ENCODE measurements at places on chromosomes 1 and 21. TPM values are rescaled to one million over a fixed set of nuclear protein-coding genes. Genes with fewer than 3 reads are reported as not detected.

The C1QA gene
- total RNA-seq, result 935 TPM

The SFN gene
- 47.5 TPM for total RNA-seq

The EDARADD gene
- 0.89 TPM for total RNA-seq

The FAM131C gene
- not detected for total RNA-seq

The DNASE2B gene
- total RNA-seq, result 26.1 TPM

The DNALI1 gene
- 28.1 TPM for total RNA-seq

The GREM2 gene
- total RNA-seq, result 0.74 TPM

The TNNI3K gene
- 1.1 TPM for total RNA-seq

The CLDN14 gene
- total RNA-seq, result not detected

The MRPL37 gene
- 41.8 TPM for total RNA-seq

The UTS2 gene
- total RNA-seq, result not detected

The SPEN gene
- total RNA-seq, result 54.7 TPM

The TRIM46 gene
- total RNA-seq, result 0.35 TPM

The ZYG11A gene
- not detected for total RNA-seq

The SCAF4 gene
- total RNA-seq, result 33.4 TPM

The CYP4B1 gene
- 210 TPM for total RNA-seq

The OR6N2 gene
- total RNA-seq, result 0.30 TPM

The TMEM51 gene
- total RNA-seq, result 18.4 TPM

The CHAF1B gene
- 1.8 TPM for total RNA-seq

The E2F2 gene
- total RNA-seq, result 1.1 TPM

The OR10Z1 gene
- total RNA-seq, result not detected

The SYTL1 gene
- total RNA-seq, result 29.3 TPM

The ZNF678 gene
- total RNA-seq, result 9.0 TPM

The SPRR1B gene
- not detected for total RNA-seq

The C1orf226 gene
- 6.3 TPM for total RNA-seq

The STUM gene
- 0.83 TPM for total RNA-seq

The TACSTD2 gene
- 69.9 TPM for total RNA-seq

The SGIP1 gene
- total RNA-seq, result 12.4 TPM

The CLCA1 gene
- not detected for total RNA-seq

The MAP10 gene
- 2.6 TPM for total RNA-seq

Measured in lower lobe of right lung (tissue), 2 donors.